Inflammatory macrophage treated with lipopolysaccharide for 1 hour (primary cell): ENCODE measurements at places on chromosomes 16 and 17.

- no peak for DNase-seq
Observed at GRCh38 chr17:76121932-76122430, 18.4 kb upstream of the EXOC7 start.

GRCh38 chr17:5784791-5785190, 200.5 kb upstream of the NLRP1 start:
- DNase-seq: no peak

DNA sequence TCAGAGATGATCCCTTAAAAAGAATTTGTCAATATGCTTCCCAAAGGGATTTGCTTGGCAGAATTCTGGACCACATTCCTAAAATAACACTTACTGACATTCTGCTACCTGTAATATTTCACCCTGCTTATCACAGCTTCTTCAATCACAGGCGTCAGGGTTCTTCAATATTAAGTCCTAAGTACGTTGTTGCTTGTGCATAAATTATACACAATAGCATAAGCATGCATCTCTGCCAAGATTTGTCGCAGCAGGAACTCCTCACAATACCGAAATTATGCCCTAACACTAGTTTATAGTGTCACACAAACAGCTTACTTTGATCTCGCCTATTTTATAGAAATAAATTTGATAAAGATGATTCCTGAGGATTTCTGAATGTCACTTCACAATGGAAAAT, 48.9 kb downstream of the UBE2G1 start:
- no peak for DNase-seq

DNA sequence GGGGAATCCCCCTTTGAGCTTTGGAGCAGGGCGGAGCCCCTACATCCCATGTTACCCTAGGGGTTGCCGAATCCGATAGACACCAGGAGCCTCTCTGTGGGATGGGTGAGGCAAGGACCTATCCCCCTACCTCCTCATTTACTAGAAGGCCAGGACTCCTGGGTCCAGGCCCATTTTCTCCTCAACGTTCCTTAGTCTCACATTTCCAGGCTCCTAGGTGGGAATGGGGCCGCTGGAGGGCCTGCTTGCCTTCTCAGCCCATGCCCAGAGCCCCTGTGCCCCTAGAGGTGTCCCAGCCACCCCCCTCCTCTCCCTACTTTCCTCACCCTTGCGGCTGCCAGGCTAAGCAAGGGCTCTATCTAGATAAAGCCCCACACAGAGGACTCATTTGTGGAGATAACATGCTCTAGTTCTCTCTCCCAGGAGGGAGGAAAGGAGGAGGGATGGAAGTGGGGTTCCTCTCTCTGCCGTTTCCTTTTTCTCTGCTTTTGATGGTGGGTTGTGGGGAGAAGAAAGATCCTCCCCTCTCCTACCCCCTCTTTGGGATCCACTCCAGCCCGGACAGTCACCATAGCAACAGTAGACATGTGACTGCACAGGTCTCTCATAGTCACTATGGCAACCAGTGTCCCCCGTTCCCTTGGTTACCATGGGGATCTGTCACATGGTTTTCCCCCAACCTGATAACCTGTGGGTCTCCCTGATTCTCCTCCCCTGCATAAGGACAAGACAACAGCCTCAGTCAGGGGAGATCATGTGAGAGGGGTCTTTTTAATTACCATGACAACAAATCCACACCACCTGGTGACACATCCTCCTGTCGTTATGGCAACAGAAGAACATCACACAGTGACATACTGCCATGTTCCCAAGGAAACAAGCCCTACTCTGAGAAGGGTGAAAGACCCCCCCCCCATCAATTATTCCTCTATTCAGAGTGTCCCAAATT, 5.2 kb downstream of the CACNA1G start:
- no peak for DNase-seq

DNA sequence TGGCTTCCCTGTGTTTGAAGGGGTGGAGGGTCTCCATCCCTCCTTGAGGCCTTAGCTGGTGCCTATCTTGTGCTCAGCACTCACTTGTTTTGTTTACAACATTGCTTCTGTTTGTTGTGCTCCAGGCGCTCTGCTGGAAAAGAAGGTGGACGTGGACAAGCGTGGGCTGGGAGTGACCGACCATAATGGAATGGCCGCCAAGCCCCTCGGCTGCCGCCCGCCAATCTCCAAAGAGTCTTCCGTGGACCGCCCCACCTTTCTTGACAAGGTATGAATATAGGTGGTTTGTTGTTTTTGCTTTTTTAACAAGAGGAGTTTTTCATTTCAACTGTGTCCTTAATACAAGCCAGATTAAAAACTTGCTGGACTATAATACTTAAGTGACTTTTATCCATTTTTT, 53.5 kb downstream of the TMC6 start:
- DNase-seq: no peak

DNA sequence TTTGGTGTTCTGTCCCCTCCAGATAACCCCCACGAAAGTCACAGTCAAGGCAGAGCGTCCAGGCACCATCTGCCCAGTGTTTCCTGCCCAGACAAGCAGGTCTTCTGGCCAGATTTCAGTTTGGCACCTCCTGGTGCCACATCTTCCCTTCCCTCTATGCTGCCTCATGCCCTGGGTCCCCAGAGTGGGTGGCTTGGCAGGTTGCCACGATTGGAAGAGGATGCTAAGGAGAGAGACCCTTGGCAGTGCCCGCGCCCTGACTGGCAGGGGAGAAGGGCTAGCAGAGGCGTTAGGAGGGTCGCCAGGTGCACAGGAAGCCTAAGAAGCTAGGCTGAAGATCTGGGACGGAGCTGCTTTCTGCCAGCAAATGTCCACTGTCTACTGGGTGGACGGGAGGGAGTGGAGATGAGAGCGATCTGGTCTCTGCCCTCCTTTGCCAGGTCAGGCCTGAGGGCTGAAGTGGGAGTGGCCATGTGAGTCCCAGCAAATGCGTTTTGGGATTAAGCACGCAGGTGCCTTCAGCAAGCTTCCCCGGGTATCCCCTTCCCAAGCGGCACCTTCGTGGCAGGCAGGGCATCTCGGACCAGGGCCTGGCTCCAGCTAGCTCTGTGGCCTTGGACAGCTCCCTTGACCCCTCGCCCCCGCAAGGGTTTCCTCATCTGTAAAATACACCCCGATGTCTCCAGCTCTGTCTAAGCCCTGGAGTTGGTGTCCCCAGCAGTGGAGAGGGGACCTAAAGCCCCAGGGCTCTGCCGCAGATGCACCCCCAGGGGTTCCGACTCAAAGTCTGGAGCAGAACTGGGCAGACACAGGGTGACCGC, 13.4 kb upstream of the CD300A start:
- no peak for DNase-seq
